Suprapubic skin (tissue), 4 donors: ENCODE measurements at places on chromosomes 12 and 14.

GRCh38 chr12:99658671-99659349, 11.3 kb downstream of the GARIN6 start:
- DNase-seq: no peak

- peak; percentile 74 for DNase-seq
Measured at GRCh38 chr12:108633534-108634248, at the start of gene SELPLG. Gene SELPLG, minus strand, starts transcription at chr12:108633894. Its CDS starts 9,587 bp downstream, at chr12:108624307.

GRCh38 chr12:50564948-50565297, 60.1 kb downstream of the DIP2B start:
- no peak for DNase-seq

- no peak for DNase-seq
Measured at GRCh38 chr14:36515896-36516718, 3.9 kb downstream of the NKX2-1 start.

DNA sequence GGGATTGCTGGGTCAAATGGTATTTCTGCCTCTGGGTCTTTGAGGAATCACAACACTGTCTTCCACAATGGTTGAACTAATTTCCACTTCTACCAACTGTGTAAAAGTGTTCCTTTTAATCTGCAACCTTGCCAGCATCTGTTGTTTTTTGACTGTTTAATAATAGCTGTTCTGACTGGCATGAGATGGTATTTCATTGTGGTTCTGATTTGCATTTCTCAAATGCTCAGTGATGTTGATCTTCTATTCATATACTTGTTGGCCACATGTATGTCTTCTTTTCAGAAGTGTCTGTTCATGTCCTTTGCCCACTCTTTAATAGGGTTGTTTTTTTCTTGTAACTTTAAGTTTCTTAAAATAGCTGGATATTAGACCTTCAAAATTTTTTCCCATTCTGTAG, 150.0 kb upstream of the FRMD6 start:
- DNase-seq: no peak

- DNase-seq: no peak
Measured at GRCh38 chr14:63603749-63604277, 37.9 kb downstream of the WDR89 start.

DNA sequence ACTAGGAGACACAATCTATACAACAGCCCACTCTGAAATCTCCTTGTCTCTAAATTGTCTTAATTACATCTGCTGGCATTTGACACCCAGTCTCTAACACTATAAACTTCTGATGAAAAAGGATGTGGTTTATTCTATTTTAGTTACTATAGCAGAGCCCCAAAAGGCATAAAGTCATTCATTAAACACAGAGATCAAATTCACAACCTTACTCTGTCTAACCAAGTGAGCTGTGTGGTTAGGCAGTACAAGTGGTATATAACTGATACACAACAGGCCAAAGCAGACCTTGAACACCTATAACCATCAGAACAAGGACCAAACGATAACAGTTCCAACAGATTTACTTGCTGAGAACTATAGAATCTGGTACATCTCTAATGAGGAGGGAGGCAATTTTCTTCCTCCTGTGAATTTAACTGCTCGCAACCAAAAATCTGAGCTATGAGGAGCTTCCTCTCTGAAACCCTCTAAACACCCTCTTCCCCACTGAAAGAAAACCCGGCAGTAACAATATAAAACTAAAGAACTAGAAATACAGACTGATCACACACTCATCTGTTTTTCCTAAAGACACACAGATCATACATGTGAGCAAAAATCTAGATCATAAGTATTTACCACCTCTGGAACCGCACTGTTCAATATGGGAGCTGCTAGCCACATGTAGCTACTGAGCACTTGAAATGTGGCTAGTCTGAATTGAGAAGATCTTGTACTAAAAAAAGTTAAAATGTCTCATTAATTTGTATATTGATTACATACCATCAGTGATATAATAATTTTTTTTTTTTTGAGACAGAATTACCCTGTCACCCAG, 17.7 kb downstream of the SPPL3 start:
- no peak for DNase-seq

DNA sequence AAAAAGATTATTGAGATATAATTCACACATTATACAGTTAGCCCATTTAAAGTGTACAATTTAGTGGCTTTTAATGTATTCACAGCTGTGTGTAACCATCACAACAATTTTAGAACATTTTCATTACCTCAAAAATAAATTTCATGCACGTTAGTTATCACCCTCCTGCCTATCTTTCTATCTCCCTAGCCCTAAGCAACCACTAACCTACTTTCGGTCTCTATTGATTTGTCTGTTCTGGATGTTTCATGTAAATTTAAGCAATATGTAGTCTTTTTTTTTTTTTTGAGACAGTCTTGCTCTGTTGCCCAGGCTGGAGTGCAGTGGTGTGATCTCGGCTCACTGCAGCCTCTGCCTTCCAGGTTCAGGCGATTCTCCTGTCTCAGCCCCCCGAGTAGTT, 439.4 kb downstream of the PCNX1 start:
- DNase-seq: no peak

DNA sequence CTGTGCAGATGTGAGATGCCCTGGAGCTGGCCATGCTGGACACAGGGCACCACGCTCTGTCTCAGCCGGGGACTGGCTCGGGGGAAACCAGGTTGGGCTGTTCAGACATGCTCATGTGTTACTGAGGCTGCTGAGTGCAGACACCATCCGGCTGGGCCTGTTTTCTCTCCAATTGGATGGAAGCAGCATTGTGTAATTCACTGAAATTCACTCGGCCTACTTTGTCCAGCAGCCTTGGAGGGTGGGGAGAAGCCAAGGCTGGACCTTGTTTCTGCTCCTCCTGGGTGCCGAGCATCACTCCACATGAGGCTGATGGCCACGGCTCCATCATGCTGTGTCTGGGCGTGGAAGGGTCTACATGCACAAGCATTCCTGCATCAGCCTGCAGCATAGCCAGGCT, 130.7 kb downstream of the SMOC1 start:
- no peak for DNase-seq

GRCh38 chr14:18660585-18660922, 59.6 kb downstream of the OR11H12 start:
- DNase-seq: no peak

DNA sequence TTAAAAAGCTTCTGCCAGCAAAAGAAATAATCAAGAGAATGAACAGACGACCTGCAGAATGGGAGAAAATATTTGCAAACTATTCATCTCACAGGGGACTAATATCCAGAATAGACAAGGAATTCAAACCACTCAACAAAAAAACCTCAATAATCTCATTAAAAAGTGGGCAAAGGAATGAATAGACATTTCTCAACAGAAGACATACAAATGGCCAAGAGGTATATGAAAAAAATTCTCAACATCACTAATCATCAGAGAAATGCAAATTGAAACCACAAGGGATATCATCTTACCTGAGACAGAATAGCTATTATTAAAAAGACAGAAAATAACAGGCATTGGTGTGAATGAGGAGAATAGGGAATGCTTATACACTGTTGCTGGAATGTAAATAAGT, 270.0 kb downstream of the DACT1 start:
- no peak for DNase-seq

GRCh38 chr12:68962877-68963855, 30.2 kb upstream of the CPM start:
- DNase-seq: no peak

DNA sequence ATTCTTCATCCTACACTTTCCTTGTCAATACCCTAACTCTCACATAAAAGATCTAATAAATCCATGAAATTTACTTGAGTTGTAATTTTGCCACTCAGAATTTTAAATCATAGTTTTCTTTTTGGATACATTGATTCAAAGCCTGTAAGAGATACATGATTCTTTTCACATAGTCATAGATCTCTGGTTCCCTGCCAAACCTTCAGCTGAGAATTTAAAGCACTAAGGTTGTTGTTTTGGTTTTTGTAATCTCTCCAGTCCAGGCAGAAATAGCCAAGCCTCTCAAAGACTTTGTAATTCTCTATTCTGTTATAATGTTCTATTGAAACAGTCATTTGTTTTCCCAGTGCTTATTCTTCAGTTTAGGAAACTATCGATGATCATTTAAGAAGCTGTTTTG, 273.9 kb downstream of the TRHDE start:
- no peak for DNase-seq

GRCh38 chr14:77485901-77486678, 12.5 kb downstream of the ISM2 start:
- no peak for DNase-seq

DNA sequence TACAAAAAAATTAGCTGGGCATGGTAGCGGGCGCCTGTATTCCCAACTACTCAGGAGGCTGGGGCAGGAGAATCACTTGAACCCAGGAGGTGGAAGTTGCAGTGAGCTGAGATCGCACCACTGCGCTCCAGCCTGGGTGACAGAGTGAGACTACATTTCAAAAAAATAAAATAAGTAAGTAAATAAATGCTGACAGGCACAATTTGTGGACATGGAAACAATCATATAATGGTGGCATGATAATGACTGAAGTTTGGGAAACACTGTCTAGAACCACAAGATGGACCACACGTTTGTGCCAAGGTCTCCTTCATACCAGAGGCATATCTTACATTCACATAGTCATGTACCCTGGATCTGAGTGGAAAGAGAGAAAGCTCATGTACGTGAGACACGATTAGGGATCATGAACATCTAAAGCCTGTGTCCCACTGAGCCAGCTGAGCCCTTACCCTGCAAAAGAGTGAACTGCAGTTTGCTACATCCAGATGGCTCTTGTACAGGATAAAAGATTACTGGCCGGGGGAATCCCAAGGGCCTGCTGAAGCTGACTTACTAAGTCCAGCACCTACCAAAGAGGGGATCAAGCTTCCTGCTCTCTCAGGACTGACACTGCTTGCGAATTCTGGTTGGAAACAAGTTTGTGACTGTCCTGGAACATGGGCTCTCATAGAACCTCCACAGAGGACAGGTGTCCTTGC, 62.9 kb downstream of the TRAFD1 start:
- no peak for DNase-seq

DNA sequence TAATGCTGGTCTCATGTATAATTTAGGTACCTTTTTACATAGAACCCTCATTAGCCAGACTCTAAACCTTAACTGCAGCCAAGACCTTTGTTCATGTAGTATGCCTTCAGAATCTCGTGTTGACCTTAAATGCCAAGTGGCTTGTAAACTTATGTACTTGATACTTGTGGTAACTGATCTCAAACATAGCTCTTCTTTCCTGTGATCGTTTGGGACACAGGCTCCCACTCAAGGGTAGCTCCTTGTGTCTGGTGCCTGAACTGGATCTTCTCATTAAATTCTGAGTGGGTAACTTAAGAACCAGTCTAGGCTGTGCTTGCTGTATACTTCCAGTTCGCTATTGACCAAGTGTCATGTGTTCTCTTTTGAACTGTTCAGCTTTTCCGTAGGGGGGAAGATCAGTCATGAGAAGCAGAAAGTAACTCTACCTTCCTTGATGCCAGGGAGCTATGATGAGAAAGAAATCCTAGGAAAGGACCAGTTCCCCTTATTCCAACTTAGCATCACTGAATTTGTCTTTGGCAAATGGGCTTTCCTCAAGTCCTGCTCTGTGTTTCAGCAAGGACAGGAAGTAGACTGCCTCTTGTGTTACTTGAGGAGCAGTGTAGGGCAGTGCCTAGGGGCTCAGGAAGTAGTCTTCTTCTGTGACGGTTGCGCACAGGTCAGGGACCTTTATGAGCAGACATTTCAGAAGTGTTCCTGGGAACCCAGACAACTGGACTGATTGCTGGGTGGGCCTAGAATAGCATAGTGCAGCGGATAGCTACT, 2.5 kb downstream of the LGALS3 start:
- DNase-seq: no peak

DNA sequence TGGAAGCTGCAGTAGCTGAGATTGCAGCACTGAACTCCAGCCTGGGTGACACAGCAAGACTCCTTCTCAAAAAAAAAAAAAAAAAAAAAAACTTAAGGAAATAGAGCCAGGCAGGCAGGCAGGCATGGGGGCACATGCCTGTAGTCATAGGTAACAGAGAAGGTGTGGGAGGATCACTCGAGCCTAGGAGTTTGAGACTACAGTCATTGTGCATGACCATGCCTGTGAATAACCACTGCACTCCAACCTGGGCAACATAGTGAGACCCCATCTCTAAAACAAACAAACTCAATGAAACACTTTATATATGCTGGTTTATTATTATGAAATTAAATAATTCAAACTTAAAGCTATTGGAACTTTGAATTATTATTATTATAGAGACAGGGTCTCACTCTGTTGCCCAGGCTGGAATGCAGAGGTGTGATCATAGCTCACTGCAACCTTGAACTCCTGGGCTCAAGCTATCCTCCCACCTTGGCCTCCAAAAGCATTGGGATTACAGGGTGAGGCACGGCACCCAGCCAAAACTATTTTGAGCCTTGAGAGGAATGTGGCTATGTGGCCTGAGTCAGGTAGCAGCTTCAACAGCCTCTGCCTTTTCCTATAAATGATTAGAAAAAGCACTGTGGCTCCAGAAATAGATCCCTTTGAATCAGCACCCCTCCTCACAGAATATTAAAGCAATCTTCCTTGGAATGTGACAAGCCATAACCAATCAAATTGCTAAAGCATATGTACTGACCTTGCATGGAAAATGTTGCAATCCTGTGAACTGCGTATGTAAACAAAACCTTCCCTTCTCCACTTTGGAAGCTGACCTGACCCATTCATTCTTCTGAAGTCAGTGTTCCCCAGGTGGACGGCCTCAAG, 34.7 kb upstream of the YY1 start:
- no peak for DNase-seq

GRCh38 chr14:60632257-60632656, 17.0 kb downstream of the SIX1 start:
- no peak for DNase-seq

DNA sequence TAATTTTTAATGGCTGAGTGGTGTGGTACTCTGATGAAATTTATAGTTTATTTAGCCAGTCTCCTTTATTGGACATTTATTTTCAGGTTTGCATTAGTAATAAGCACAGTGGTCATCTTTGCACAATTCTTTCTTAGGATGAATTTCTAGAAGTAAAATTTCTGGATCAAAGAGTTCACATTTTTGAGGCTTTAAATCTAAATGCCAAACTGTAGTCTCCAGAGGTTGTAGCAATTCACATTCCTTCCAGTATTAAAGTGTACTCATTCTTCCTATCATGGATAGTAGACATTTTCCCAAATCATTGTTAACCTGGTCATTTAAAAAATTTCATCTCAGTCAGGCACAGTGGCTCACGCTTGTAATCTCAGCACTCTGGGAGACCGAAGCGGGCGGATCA, 24.8 kb downstream of the SLC39A9 start:
- DNase-seq: no peak
